ENCODE measurements at places on chromosomes 1 and 21. TPM values are rescaled to one million over a fixed set of nuclear protein-coding genes. Genes with fewer than 3 reads are reported as not detected.

GUCA2A gene
- not detected for total RNA-seq

DNA sequence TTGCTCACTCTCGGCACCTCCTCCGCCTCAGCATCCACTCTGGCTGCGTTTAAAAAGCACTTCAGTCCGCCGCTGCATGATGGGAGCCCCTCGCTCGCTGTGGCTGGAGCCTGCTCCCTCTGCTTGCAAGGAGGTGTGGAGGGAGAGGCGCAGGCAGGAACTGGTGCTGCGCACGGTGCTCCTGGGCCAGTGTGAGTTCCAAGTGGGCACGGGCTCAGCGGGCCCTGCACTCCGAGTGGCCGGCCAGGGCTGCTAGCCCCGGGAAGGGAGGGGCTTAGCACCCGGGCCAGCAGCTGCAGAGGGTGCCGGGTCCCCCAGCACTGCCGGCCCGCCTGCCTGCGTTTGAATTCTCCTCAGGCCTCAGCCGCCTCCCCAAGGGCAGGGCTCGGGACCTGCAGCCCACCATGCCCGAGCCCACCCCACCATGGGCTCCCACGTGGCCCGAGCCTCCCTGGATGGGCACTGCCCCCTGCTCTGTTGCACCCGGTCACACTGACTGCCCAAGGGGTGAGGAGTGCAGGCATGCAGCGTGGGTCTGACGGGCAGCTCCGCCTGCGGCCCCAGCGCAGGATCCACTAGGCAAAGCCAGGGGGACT is 1599.5 kb downstream of the NCAM2 start:
- DNase-seq = no peak

CRTC2 gene
- total RNA-seq = 59.7 TPM

DNA sequence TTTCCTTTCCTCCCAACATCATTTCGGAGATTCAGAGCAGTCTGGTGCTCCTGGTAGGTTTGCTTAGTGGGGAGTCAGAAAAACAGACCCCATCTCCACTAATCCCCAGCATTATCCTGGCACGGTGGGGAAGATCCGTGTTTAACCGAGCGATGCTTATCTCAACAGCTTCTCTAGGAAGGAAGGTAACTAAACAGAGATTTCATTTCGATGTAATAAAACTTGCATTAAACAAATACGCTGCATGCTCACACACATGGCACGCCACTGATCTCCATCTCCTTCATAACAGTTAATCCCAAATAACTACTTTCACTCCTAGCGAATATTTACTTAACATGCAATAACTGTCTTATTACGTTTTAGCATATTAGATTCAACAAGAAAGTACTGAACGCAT is 144.6 kb upstream of the CD34 start:
- no peak for DNase-seq

ODR4 gene
- total RNA-seq = 12.3 TPM

- DNase-seq = no peak
Observed at GRCh38 chr1:45840704-45841103, 37.3 kb downstream of the MAST2 start.

GRCh38 chr1:103333141-103333540 is 192.4 kb upstream of the RNPC3 start:
- no peak for DNase-seq

TAS1R3 gene
- total RNA-seq = 0.51 TPM

- no peak for DNase-seq
Observed at GRCh38 chr1:230087028-230087716, 20.1 kb downstream of the GALNT2 start.

DNA sequence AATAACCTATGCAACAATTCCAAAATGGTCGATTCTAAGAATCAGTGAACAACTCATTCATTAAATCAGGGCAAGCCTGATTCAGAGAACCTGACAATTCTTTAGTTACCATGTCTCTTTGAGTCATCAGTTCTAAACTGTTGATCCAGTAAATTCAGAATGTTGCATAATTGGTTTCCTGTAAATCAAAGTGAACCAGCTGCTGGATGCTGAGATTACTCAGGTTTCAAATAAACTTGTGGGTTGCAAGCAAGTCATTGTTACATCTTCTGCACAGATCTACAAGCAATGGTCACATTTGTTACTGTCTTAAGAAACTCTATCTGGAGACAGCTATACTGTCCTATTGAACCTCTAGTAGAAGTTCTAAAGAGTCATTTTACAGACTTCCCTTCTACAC is 16.5 kb downstream of the PLA2G2D start:
- no peak for DNase-seq

- DNase-seq = no peak
Observed at GRCh38 chr1:108570128-108570527, 10.2 kb downstream of the EEIG2 start.

- DNase-seq = no peak
Observed at GRCh38 chr1:184965439-184965838, 8.9 kb downstream of the NIBAN1 start.

GRCh38 chr1:182635871-182636270 is 31.7 kb upstream of the RGS16 start:
- no peak for DNase-seq

DNA sequence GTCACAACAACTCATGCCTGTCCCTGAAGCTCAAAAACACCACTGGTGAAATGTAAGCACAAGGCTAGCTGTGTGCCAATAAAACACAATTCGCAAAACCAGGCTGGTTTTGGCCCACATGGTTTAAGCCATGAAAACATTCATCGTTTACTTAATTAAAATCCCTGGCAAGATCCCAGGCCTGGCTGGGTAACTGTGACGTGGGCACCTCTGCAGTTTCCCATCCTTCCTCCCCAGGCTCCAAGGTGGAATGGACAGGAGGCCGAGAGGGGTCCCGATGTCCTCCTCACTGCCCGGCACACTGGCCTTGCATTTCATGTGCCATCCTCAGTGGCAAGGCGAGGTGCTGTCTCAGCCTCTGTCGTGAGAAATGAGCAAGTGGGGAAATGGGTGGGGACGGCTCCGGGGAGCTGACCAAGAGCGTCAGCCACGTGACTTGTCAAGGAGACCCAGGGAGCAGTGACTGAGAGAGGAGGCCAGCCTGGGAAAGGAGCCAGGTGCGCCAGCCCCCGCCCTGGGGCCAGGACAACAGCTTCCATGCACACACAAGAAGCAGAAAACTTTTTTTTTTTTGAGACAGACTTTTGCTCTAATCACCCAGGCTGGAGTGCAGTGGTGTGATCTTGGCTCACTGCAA is 153.1 kb upstream of the RAB4A start:
- DNase-seq = no peak

GRCh38 chr1:100455478-100456072 is 82.4 kb upstream of the GPR88 start:
- DNase-seq = no peak

- DNase-seq = no peak
Observed at GRCh38 chr1:196858811-196859210, 29.0 kb upstream of the CFHR4 start.

C1QC gene
- 0.64 TPM for total RNA-seq

GRCh38 chr1:212606395-212607205 is 2.0 kb upstream of the ATF3 start:
- no peak for DNase-seq

- DNase-seq = no peak
Observed at GRCh38 chr1:217983051-217983375, 302.1 kb upstream of the RRP15 start.

DNA sequence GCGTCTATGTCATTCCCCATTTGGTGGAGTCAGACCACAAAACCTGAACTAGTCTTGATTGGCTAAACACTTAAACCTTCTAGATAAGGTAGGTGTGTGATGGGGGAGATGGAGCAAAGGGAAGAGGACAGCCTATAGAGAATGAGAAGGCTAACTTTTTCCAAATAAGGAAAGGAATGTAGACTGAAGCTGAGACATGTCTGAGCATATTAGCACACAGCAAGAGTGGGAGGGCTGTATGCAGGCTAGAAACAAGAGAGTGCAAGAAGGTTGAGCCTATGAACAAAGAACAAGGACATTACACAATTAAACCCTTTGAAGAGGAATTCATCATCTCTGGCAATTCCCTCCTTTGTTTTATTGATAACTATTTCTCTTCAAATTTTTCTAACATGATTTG is 89.2 kb upstream of the OLFM3 start:
- no peak for DNase-seq

PLA2G2F gene
- total RNA-seq = not detected

DNA sequence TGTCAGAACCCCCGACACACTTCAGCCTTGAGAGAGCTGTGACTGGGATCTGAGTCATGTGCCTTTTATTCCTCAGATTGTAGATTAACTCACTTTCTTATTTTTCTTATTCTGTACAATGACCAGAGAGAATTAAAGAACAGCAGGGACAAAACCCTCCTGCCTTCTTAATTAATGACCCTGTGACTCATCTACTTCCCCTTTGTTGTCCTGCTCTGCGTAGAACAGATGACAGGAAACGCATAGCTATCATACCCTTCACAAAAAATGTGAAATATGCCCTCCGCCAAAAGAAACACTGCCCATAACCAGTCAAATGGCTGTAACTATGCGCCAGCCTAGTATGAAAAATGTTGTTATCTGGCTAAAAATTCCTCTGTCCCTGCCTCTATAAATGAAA is 9.1 kb upstream of the PADI2 start:
- no peak for DNase-seq

DNA sequence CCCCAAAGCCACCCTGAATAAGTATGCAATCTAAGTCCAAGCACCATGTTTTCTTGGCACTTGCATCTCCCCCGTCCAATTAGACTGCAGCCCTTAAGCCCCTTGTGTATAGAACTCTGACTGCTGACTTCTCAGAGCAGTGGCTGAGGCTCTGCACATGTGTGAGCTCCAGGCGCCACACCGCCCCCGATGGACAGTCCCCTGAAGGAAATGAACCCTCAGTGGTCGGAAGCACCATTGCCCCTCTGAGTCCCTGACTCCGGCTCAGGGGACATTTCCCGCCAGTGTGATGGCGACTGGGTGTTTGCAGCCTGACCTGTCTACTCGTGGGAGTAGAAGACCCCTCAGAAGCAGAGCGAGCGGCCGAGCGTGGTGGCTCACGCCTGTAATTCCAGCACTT is 37.2 kb upstream of the SCCPDH start:
- DNase-seq = no peak

RNF187 gene
- total RNA-seq = 116 TPM

GRCh38 chr1:228414511-228415211 is 2.0 kb downstream of the TRIM17 start:
- DNase-seq = no peak

REN gene
- total RNA-seq = not detected

LCE2B gene
- total RNA-seq = not detected

GRCh38 chr1:110548381-110548780 is 29.4 kb upstream of the KCNA10 start:
- DNase-seq = no peak

SHCBP1L gene
- not detected for total RNA-seq

DNA sequence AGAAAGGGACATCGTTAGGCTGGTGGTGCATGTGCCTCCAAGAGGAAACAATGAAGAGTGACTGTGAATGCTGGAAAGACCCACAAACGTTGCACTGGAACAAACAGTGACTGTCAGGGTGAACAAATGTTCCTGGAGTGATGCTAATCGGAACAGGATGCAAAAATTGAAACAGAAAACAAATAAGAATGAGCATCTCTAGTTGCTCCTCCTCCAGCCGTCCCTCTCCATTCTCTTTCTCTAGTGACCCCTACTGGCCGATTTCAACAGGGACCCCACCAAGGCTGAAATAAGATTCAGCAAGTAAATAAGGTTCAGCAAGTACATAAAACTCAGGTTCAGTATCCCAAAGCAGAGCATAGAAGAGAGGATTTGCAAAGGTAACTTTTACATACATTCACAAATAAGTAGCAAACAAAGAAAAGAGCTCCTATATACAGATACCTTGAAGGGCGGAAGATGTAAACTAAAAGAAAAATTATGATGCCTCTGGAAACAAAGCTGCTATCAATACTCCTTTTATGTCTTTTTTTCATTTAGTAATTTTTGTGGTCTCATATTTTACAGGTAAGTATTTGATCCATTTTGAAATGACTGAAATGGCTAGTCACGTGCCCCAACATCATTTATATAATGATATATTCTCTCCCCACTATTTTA is 836.1 kb upstream of the ADAMTS5 start:
- no peak for DNase-seq

DNA sequence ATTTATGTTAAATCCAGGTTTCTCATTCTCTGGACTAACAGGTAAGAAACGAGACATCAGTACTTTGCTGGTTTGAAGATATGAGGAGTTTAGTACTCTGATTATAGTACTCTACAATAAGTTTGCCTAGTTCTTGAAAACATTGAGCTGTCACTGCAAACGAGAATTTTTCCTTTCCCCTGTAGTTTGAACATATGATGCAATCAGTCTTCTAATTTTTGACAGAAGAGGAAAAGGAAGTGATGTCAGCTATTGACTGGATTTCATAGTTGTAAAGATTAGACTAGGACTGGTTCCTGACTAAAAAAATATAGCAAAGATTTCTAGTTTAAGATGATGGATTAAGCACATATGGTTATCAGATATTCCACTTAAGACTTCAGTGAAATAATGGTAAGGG is 461.9 kb downstream of the LRRIQ3 start:
- DNase-seq = no peak

- no peak for DNase-seq
Observed at GRCh38 chr21:14750041-14750440, 203.9 kb upstream of the SAMSN1 start.

DNA sequence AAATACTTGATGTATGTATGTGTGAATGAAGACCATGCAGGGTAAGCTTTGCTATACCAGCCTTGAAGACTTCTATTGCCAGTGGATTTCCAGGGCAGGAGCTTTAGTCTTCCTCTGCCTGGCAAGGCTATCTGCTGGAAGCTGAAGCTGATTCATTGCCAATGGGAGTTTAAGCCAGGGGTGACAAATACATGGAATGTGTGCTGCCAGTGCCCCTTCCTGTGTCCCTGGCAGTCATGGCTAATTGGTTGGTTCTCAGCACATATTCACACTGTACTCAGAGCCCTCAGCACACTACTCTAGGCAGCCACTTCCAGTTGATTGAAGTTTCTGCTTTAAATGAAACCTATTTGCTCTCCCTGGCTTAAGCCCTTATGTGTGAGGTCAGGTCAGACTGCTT is 1.5 kb downstream of the ZSCAN20 start:
- no peak for DNase-seq

DNA sequence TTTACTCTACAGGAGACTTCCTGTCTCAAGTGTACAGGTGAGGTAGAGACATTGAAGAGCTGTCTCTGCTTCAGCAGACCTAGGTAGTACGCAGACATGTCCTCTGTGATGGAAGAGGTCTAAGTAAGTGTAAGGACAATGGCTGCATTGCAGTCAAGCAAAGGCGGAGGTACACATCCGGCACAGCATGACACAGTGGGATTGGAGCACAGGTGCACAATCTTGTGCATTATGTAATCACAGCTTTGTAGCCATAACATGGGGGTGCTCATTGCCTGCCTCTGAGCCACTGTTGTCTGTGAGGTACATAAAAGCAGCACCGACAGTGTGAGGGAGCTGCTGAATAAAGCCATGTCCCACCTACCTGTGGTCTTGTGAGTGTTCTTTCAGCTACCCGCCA is 66.4 kb upstream of the CCDC190 start:
- no peak for DNase-seq

LRRC38 gene
- not detected for total RNA-seq
